Stimulated activated naive CD8-positive, alpha-beta T cell treated with anti-CD3 and anti-CD28 coated beads, Interleukin-15, Interleukin-2, amounts not matched to agents 100 U/mL and 50 U/mL, for 24 hours (primary cell): ENCODE measurements at places on chromosomes 7 and 10.

DNA sequence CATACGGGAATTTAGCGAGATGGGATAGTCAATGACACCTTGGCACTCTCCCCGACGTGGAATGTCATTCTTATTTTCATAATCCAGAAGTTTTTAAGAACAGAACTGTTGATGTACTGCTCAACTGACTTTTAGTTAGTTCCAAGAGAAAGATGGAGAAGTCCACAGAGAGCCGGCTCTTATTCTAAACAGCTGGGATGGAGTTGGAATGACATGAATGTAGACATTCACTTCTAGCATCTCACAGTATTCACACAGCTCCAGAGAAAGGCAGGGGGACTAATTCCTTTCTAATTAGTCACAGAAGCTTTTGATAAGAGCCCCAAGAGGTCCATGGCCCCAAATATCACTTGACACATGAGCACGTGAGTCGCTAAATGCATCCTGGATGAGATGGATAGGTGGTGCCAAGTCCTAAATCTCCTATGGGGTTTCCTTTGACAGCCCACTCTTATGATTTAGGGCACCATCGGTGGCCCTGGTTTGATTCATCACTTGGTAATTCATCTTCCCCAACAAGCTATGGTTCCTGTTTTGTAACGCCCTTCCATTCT is 420.3 kb upstream of the AUTS2 start:
- no peak for DNase-seq

DNA sequence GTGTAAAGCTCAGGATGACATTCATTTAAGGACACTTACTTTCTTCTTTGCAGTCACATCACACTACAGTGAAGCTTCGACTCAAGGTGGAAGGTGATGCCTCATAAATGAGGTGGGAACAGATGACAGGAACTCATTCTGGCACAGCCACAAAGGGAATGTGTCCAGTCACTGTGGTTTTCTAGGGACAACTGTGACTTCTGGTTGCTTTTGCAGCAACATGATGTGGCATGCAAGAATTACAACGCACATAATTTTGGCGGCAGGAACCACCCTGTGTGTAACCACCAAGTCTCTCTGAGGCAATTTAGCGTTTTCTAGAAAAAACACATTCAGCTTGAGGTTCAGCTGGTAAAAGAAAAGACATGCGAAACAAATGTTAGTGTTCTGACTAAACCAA is 32.0 kb upstream of the FERD3L start:
- DNase-seq = no peak

DNA sequence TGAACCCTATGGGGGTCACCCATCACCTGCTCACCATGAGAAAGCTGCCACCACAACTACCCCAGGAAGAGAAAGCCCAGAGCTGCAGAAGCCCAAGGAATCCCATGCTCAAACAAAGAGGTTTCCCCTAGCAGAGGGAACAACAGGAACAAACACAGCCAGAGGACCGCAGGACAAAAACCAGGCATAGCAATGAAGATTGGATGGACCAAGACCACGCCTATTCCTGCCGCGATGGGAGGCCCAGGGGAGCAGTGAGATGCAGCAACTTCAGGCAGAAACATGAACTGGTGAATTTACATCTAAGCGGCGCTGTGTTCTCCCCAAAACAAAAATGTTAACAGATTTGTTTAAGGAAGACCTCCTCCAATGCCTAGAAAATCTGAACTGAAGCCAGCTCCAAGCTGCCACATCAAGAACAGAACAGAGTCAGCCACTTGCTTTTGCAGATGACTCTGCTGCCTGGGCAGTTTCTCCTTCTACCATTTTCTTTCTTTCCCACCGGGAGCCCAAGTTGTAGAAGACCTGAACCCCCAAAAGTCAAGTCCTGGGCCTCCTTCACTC is 134.2 kb upstream of the NEBL start:
- DNase-seq = no peak

GRCh38 chr7:141992688-141993087 is 3.0 kb upstream of the MGAM start:
- no peak for DNase-seq

DNA sequence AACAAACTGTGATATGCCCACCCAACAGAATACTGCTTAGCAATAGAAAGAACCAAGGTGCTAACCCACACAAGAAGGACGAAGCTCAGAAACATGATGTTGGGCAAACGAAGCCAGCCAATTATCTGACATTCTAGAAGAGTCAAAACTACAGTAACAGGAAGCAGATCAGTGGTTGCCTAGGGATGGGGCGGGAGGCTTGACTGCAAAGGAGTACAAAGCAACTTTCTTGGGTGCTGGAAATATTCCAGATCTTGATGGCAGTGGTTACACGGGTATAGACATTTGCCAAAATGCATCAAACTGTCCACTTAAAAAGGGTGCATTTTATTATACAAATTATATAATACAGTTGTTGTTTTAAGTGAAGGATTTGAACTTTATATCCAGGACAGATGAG is 41.1 kb upstream of the RET start:
- DNase-seq = no peak

- DNase-seq = no peak
These were observed 67.5 kb downstream of the PARP12 start for GRCh38 chr7:139995017-139995915.

DNA sequence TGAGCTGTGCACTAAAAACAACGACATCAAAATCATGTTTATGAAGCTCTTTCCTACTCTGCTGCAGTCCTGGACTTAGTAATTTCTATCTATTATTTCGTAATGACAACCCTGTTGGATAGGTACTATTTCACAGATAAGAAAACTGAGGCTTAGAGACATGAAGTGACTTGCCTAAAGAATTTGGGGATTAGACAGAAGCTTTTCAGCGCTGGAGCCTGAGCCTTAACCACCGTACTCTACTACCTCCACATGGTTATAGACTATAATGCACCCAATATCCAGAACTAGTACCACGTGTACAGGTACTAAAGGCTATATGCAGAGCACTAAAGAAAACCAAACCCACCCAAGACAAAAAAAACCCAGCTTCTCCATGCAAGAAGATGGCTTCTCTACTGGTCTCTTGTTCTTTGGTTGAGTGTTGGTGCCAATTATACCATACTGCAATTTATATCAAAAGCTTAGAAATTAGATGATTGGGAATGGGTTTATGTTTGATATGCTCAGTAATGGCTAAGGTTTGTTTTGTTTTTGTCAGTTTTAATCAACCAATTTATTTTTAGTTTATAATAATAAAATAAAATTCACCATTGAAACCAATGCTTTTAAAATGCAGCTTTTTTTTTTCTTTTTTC is 6.5 kb upstream of the SNX10 start:
- no peak for DNase-seq

DNA sequence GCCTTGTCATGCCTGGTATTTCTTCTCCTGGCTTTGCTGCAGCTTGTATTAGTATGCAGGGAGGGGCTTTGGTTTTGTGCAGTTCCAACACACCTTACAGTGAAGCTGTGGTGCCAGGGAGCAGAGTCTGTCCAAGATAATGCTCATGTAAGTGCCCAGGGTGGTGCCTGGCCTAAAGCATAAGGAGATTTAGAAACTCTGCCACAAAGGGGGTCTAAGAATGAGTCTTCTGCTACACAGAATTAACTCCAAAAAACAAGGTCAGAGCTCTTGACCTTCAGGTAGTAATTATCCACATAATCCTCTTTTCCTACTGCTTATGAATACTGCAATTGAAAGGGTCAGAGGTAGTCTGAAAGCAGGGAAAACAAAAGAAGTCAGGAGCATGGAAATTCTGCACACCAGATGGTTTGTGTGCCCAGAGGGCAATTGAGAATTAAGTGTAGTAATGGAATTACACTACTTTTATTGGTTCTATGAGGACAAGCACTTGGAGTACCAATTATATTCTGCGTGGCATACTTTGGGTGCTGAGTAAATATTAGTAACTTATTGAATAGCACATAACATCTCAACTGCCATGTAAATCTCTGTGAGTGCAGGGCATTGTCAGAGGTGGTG is 121.5 kb downstream of the KAT6B start:
- no peak for DNase-seq

DNA sequence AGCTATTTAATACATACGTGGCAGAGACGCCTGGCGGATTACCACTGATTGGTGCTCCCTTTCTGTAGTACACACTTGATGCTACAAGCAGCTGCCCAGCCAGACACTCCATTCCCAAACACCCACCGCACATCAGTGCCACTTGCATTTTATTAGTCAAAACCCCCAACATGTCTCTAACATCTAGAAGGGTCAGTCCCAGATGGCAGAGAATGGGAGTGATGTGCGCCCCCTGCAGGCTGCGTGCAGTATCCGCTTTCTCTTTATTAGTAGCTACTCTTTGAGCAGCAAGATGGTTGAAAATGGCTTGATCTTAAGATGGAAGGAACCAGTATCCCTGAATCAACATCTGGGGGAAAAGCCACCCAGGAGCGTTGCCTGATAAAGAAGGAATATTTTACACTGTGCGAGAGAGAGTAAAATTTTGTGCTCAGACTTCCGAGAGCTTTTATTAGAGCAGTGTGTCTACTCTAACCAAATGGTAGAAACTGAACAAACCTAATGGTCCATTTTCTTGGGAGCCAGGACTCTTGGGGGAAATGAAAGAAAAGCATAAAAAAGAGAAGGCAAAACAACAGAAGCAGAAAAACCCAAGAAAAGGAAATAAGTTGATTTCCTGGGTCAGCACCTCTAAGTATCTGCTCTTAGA is 78.3 kb downstream of the ST8SIA6 start:
- peak; percentile 52 for DNase-seq

- no peak for DNase-seq
These were observed 126.2 kb upstream of the NRP1 start for GRCh38 chr10:33460505-33461294.

GRCh38 chr7:158484801-158485531 is 102.7 kb downstream of the PTPRN2 start:
- DNase-seq = no peak

DNA sequence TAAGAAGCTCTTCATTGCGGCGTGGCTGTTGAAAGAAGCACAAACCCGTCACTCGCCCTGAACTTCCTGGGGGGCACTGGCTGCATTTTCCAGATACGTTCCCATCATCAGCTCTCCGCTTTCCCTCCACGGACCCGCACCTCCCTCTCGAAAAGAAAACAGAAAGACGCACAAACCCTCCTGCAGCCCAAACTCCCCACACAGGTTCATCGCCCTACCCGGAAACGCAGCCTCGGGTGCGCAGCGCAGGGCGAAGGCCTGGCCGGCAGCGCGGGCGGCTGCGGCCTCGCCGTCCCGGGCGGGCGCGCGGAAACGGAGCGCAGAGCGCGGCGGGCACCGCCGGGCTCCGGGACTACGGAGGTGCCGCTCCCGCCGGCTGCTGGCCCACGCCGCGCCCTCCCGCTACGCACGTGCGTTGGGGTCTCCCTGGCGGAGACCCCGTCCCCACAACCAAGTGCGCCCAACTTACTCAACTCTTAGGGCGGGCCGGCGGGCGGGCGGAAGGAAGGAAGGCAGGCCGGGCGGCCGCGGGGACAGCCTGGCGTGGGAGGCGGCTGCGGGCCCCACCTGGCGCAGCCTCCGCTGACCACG is 822 bp downstream of the ZNF800 start:
- peak; percentile 62 for DNase-seq

- DNase-seq = no peak
These were observed 247.5 kb downstream of the FOXP2 start for GRCh38 chr7:114662002-114662677.

DNA sequence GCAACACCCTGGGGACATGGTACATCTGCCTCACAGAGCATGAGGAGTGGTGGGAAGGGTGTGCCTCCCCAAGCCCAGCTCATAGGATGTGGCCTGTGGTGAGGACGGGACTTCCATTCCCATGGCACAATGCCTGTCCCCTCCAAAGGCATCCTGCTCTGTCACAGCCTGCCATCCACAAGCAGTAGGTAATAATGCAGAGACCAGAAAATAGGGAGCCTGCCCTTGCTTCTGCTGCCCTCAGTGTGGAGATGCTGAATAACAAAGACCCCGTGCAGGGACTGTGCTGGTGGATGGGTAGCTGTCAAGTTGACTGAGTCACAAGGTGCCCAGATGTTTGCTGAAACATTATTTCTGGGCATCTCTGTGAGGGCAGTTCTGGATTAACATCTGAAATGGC is 199.9 kb upstream of the GRB10 start:
- DNase-seq = no peak

DNA sequence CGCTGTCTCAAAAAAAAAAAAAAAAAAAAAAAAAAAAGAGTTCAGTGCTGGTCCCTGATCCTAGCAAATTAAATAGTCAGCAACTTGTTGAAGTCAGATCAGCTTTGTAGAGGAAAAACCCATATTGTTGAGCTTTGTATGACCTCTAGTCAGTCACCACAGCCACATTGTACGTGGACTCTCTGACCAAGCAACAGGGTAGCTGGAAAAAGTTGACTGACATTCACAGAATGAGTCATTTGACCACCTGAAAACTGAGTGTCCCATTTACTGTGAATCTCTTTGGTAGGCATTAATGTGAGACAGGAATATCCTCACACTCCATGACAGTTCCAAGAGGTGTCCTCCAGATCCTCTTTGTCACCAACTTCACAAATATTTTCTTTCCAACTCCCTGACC is 371.1 kb downstream of the LRRTM3 start:
- DNase-seq = no peak

- DNase-seq = no peak
These were observed 328.2 kb downstream of the GLRX3 start for GRCh38 chr10:130464426-130464825.

GRCh38 chr10:58189269-58189668 is 78.4 kb downstream of the IPMK start:
- DNase-seq = no peak

GRCh38 chr10:69916118-69916517 is 114.4 kb downstream of the COL13A1 start:
- no peak for DNase-seq

GRCh38 chr7:139049936-139050335 is 14.1 kb upstream of the ZC3HAV1L start:
- no peak for DNase-seq

DNA sequence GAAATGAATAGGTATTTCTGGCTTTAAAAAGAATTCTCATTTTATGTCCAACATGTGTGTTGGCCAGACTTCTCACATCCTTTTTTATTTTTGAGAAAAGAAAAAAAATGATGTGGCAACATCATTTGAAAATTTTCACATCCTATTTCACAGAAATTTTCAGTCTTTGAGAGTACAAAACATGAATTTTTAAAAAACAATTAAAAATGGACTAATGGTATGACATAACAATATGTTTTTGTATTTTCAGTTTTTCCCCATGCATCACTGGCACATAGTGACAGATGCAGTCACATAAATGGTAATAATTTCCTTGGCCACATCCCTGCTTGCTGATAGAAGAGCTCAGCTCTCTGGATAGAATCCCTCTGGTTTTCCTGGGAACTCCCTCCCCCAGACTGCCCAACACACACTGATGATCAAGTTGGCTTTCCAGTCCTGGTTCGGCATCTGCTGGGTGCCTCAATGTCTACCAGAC is 188.5 kb upstream of the AGR3 start:
- DNase-seq = no peak

DNA sequence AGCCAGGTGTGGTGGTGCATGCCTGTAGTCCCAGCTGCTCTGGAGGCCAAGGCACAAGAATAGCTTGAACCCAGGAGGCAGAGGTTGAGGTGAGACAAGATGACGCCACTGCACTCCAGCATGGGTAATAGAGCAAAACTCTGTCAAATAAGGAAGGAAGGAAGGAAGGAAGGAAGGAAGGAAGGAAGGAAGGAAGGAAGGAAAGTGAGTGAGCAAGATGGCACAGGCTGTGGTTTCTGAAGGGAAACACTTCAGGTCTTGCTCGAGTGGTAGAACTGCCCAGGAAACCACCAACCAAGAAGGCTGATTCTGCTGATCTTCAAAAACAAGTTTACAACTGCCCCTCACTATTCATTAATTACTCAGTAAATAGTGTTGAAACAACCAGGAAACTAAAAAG is 45.2 kb downstream of the EZH2 start:
- DNase-seq = no peak

GRCh38 chr10:38094927-38095574 is 914 bp downstream of the ZNF37A start:
- DNase-seq = no peak

- no peak for DNase-seq
These were observed 803 bp downstream of the GOLGA7B start for GRCh38 chr10:97850446-97850845.
